A549 (cell line): ENCODE measurements at places on chromosomes 6 and 20.

- DNase-seq, result no peak
Measured at GRCh38 chr6:158810155-158811095, 8.7 kb downstream of the EZR start.

DNA sequence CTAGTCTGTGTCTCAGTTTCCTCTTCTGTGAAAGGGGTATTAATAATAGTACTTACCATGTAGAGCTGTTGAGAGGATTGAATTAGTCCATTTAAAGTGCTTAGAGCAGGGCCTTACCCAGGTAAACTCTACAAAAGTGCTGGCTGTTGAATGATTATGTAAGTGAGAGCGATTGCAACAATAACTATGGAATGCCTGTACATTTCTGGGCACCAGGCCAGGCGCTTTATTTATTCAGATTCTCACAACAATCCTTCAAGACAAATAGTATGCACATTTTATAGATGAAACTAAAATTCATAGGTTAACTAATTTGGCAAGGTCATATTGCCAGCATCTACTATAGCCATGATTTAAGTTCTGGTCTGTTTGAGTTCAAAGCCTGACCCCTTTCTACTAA, 78.3 kb upstream of the MMS22L start:
- DNase-seq, result no peak

DNA sequence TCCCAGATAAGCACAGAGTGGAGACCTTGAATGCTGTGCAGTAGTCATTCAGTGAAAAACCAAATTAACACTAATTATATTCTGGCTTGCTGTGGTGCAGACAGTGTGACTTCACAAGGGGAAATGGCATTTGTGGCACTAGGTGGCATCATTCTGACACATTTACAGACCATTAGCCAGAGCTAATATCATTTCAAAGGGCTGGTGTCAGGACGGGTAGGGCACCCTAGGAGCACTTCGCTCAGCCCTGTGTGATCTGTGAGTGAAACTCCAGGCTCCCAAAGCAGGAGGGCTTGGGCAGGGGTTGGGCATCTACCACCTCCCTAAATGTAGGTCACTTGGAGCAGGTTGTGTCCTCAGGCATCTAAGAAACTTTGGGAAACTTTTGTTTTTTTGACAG, 555.8 kb downstream of the PKHD1 start:
- no peak for DNase-seq

DNA sequence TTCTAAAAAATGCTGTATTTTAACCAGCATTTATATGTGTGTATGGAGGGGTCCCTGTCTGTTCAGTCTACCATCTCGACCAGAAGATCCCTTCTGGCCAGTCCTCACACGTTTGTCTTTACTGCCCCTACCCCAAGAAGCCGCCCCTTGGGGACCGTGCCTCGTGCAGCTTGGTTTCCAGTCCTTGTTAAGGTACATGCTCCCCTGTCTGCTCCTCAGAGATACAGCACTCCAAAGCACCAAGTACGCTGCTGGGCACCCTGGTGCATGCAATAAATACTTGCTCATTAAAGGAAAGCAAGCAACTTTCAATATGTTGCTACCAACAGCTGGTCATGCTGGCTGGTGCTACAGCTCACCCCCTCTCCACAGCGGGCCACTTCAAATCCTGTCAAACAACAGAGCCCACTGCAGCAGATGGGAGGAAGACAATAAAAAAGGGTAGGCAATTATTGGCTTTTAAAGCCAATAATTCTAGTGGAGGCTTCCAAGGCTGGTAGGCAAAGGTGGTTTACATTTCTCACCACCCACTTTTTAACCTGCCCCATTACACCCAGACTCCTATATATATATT, 61.6 kb downstream of the PSMG4 start:
- DNase-seq, result no peak

DNA sequence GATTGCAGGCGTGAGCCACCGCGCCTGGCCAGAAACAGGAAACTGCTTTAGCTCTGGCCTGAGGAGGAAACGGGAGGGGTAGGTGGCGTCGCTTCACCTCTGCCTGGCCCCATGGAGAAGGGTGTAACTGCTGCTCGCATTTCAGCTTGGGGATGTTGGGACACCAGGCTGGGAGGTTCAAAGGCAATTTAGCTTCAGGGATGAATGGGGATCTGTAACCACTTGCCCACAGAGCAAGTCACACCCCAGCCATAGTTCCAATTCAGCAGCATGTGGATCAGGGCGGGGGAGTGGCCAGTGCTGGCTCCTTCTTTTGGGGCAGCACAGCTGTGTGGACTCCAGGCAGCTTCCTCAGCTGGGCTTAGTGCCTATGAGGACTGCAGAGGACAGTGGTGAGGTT, 34.8 kb upstream of the NUP153 start:
- no peak for DNase-seq
